Cortex of kidney (tissue), 1 donor: ENCODE measurements at places on chromosomes 1 and 21.

- DNase-seq: no peak
These were observed 148.5 kb downstream of the GDAP2 start for GRCh38 chr1:117780687-117781475.

DNA sequence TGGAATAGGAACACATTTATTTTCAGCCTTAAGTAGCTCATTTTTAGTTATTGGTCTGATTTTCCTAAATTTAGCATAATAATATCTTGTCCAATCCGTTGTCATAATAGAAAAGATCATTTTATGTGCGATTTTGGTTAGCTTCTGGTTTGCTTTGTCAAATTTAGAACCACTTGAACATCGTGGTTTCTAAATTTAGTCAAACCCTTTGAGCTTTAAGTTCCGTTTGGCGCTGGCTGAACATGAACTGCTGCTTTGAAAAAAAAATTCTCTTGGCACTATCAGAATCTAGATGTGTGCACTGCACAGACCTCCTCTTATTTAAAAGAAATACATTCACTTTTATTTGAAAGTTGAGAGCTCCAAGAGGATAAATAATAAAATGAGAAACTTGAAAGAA is 370.6 kb downstream of the PTPRC start:
- DNase-seq: no peak

DNA sequence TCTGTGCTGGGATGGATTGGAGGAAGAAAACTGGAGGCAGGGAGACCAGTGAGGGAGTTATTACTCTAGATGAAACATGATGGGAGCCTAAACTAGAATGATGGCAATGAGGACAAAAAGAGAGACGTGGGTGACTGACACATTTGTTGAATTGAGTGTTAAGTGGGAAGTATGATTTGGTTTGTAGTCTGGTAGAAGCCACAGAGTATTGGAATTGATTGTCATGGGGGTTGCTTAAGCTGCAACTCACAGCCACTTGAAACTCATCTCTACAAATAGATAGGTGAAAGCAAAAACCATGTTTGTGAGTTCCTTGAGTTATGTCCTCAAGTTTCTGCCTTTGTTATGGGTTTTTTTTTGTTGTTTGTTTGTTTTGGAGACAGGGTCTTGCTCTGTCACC is 28.4 kb downstream of the FABP3 start:
- DNase-seq: no peak

DNA sequence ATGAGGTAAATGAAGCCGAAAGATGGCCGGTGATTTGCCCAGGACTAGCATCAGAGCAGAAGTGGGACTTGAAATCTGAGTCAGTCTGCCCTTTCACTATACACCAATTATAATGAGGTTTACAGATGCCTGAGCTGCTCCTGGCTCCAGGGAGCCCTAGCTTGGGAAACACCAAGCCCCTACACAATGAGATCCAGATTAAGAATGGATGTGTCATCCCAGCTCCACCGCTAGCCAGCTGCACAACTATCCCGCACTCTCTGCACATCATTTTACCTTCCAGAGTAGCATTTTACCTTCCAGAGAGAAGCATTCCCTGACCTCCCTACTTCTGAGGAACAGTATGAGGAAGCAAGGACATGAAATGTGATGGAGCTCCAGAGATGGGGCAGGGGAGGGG is 27.0 kb downstream of the SERTAD4 start:
- no peak for DNase-seq

DNA sequence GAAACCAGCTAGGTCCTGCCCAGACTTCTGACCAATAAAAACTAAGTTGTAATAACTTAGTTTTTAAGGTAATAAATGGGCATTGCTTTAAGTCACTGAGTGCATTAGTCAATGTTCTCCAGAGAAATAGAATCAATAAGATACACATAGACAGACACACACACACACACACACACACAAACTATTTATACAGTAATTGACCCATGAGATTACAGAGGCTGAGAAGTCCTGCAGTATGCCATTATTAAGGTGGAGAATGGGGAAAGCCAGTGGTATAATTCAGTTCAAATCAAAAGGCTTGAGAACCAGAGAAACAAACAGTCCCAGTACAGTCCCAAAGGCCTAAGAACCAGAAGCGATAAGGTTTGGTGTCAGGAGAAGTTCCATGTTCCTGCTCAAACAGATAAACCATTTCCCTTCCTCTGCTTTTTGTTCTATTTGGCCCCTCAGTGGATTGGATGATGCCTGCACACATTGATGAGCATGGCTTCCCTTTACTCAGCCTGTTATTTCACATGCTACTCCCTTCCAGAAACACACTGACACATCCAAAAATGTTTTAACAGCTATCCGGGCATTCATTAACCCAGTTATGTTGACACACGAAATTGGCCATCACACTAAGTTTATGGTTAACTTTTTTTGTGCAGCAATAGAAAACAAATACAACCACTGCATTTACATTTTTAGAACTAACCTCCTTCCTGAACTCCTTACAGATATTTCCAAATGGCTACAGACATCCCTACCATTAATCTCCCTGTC is 828.2 kb upstream of the NCAM2 start:
- DNase-seq: no peak

GRCh38 chr1:45924736-45925135 is 121.3 kb downstream of the MAST2 start:
- DNase-seq: no peak

- no peak for DNase-seq
These were observed 10.2 kb downstream of the IL24 start for GRCh38 chr1:206907304-206907991.

DNA sequence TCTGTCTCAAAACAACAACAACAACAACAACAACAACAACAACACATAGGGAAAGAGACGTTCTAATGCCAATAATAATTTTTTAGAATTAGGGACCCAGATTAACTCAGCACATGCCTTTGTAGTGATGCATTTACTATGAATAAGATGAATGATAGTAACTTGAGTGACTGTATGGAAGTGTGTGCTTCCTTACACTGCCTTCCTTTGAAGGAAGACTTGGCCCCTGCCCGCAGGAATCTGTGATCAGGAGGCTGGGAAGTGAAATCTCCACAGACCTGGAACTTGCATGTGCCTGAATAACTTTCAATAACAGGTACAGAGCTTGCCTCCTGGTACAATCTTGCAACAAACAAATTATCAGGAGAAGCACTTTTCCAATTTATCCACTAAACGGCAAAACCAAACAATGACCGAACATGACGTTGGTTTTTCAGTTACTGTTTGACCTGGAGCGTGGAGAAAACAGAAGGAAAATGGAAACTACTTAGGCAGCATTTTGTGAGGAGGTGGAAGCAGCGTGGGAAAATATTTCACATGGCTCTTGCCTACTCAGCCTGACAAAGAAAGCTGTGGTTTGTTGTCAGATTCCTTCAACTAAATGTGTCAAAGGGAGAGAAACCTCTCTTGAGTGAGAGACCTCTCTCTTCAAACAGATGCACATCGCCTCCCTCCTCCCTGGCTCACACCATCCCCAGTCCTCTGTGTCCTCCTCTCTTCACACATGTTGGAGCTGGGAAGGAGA is 10.1 kb upstream of the ABCA4 start:
- DNase-seq: no peak

DNA sequence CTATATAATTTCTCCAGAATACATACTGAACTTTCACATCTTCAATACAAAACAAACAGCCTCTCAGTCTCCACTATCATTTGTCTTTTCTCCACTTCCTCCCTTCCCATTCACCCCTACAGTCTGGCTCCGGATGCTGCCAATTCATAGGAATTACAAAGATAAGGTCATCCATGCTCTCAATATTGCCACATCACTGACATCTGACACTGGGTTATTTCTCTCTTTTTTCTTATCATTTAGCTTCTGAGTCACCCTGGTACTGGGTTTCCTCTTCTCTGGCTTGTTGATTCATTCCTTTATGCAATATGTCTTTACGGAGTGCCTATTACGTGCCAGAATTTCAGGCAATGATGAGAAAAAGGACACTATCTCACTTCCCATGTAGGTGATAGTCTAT is 3.1 kb upstream of the SH3BP5L start:
- no peak for DNase-seq

DNA sequence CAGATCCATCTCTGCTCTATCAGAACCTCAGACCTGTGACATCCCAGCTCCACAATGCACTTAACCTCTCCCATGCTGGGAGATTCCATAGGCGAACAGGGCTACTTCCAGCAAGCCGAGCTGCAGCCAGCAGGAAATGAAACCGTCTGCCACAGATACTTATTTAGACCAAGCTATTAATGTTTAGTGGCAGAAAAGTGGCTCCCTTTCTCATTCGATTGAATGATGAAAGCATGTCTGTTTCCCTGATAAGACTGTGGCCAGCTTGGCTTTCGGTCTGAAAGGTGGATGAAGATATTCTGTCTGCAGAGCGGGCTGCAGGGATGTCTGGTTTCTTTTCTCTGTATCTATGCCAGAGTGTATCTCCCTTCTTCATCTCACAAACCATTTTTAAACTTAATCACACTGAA is 146.4 kb downstream of the GREM2 start:
- no peak for DNase-seq

DNA sequence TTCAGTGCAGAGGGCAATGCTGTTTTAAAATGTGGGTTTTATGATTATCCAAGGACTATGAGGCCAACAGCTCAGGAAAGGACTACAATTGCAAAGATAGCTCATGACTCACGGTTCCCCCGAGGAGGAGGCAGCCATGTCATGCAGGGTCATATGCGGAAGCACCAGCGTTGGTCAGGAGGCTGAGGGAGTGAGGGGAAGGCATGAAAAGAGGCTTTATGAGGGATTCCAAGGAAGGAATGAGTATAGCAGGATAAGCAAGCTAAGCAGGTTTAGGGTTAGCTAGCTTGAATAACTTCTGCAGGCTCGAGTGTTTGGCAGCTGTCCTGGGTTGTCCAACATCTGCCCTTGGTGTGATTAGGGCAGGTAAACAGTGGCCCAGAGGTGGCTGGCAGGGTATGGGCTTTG is 495.1 kb downstream of the SETD4 start:
- no peak for DNase-seq

- no peak for DNase-seq
These were observed 106.2 kb downstream of the TOMM20 start for GRCh38 chr1:235022341-235022980.

- DNase-seq: no peak
These were observed 215.8 kb downstream of the SIPA1L2 start for GRCh38 chr1:232414100-232414499.

GRCh38 chr1:14668538-14668937 is 70.1 kb downstream of the KAZN start:
- no peak for DNase-seq

GRCh38 chr1:10181154-10181553 is 29.2 kb upstream of the KIF1B start:
- DNase-seq: no peak

- no peak for DNase-seq
These were observed 249.4 kb downstream of the NPHP4 start for GRCh38 chr1:5742801-5743200.

DNA sequence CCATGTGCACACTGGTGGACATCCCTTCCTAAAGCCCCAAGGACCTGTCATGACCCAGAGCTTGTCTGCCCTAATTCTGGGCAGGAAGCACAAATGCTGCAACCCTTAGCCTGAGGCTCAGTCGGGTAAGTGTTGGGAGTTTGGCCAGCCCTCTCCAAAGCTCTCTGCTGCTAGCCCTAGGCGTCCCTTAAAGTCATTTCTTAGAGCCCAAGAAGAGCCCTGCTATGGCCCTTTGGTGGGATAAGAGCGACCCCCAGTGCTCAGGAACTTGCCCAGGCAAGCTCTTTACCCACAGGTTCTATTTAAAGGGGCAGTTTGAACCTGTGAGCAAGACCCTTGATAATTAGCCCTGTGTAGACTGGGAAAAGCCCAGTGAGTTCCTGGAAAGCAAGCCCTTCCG is 356.8 kb downstream of the RRAGC start:
- no peak for DNase-seq

GRCh38 chr1:178743801-178744200 is 18.8 kb downstream of the RALGPS2 start:
- no peak for DNase-seq

GRCh38 chr1:88731475-88732269 is 47.6 kb downstream of the PKN2 start:
- no peak for DNase-seq

DNA sequence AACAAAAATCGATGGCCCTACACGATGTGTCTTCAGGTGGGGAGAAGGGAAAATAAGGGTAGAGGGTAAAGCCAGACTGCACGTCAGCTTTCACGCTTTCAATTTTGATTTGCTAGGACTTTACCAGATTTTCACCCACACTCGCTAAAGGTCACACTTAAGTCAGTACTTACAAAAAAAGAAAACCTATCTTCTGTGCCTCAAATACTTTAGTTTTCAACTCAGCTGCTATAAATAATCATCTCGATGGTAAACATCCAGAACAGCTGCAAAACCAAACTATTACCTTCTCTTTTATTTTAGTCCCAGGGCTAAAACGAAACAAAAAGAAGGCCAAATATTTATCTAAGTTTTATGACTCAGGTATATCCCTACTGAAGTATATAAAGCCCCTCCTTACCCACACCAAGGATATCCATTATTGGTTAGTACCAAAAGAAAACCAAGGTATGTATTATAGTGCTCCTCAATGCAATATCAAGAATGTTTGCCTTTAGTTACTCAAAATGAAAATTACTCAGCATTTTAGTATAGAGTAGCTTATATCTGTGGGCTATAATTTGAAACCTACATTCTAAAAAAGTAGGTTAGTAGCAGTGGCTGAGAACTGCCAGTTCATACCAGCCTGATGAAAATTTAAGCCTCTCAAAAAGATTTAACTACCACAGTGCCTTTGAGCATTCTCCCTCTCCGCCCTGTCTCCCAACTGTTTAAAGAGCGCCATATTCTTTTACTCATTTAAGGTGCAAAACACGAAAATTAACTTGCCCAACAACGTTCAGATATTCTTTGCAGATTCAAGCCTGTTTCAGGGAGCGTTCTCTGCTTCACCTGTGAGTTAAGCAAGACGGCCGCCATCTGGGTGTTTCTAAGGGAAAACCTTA is 1.5 kb downstream of the CSDE1 start:
- no peak for DNase-seq

GRCh38 chr1:119353836-119354235 is 14.7 kb upstream of the HAO2 start:
- no peak for DNase-seq

GRCh38 chr1:181317261-181317930 is 165.9 kb upstream of the CACNA1E start:
- no peak for DNase-seq

GRCh38 chr21:38170283-38170682 is 86.5 kb upstream of the KCNJ15 start:
- DNase-seq: no peak

DNA sequence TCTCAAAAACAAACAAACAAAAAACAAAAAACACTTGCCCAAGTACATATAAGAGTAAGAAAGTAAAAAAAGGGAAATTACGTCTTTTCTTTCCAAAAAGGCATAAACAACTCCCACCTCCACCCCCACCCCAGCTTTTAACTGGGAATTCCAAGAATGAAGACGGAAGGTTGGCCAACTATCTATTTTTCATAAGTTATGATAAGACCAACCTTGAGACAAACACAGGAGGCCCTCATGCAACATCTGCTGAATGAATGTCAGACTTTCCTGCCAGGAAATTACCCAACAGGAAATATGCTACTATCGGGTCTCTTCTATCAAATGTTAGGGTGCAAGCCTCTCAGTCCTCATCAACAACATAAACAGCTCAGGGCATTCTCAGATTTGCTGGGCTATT is 1.9 kb downstream of the BSDC1 start:
- DNase-seq: no peak

- no peak for DNase-seq
These were observed 1.2 kb downstream of the CHD5 start for GRCh38 chr1:6178751-6179563.

- no peak for DNase-seq
These were observed 518.5 kb downstream of the PLPP3 start for GRCh38 chr1:56060906-56061305.

- DNase-seq: no peak
These were observed 31.4 kb downstream of the B3GALT5 start for GRCh38 chr21:39644062-39644560.
